ENCODE measurements at places on chromosomes 7 and 10.

DNA sequence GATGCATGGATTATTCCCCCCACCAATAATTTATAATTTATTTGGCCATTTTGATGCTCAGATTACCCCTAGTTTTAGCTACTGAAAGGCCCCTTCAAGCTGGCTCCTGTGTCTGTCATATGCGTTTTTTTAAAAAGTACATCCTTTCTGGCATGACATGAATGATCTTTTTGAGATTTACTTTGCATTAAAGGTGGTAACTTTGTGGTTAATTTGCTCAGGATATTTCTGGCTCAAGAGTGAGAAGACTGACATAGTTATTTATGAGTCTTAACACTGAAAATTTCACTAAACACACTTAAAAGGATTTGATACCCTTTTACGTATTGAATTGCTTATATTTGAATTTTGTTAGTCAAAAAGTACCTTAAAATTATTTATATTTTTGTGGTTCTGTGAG lies 5.4 kb downstream of the SMC3 start:
- no peak for DNase-seq

GRCh38 chr7:105622106-105622731 lies 40.9 kb upstream of the EFCAB10 start:
- DNase-seq, result no peak

- no peak for DNase-seq
Observed at GRCh38 chr10:131789516-131789915, 111.3 kb upstream of the PPP2R2D start.

DNA sequence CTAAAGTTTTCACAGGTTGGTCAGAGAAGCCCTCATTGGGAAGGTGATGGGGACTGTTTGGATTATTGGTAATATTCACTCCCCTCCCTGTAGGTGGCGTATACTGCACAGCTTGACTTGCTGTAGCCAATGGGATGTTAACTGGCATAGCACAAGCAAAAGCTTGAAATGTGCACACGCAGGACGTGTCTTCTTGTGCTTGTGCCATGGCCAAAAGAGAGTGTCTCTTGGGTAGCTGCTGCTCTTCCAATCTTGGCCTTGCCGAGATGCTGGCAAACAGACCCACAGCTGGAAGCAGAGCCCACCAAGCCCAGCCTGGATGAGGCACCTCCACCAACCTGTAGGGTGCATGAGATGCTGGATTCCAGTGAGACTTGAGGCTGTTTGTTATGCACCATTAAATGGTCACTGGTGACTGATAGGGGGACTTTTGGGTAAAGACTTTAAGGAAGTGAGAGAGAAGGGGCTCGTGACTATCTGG lies 266.0 kb downstream of the GRID1 start:
- DNase-seq, result peak; percentile 33

DNA sequence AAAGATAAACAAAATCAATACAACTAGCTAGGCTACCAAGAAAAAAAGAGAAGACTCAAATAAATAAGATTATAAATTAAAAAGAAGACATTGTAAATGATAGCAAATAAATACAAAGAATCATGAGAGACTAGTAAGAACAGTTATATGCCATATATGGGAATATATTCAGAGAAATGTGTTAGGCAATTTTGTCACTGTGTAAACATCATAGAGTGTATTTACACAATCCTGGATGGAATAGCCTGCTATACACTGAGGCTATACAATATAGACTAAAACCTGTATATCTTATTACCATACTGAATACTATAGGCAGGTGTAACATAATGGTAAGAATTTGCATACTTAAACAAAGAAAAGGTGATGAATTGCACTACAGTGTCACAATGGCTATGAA lies 717.4 kb downstream of the PARD3 start:
- no peak for DNase-seq

DNA sequence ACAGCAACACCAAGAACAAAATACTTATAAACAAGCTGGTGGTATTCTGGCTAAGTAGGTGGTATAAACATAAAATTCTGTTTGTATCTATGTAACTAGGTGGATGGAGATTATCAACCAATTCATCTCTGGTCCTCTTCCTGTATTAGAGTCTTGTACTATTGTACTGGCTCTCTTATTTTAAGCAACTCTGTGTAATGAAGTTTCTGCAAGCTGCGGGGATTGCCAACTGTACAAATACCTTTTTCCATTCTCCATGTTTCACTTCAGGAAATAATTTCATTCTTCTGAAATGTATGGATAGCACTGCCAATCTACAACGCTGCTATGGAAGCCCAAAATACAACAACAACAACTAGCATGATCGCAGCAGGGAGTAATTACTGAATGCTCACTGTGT lies 44.8 kb downstream of the JAZF1 start:
- peak; percentile 21 for DNase-seq

DNA sequence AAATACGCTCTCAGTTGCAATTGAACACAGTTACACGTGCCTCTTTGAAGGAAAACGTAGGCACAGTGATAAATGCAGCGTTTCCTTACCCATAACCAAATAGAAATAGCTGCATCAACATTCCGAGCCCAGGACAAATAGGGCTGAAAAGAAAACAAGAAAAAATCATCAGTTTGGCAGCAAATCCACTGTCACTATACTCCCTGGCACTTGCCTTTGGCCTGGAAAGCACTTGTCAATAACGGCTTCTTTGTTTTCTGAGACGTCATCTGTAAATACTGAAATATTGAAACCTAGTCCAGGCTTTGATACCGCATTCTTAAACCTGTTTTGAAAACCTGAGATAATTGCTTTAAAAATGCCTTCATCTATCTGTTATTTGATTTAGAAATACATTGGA lies 167.2 kb upstream of the AKR1E2 start:
- no peak for DNase-seq

GRCh38 chr10:88744002-88744401 lies 15.8 kb upstream of the LIPN start:
- DNase-seq, result no peak
